Activated naive CD8-positive, alpha-beta T cell treated with anti-CD3 and anti-CD28 coated beads for 36 hours (primary cell): ENCODE measurements at places on chromosomes 6 and 20.

- no peak for DNase-seq
Observed at GRCh38 chr20:57408536-57409233, 17.5 kb downstream of the RBM38 start.

DNA sequence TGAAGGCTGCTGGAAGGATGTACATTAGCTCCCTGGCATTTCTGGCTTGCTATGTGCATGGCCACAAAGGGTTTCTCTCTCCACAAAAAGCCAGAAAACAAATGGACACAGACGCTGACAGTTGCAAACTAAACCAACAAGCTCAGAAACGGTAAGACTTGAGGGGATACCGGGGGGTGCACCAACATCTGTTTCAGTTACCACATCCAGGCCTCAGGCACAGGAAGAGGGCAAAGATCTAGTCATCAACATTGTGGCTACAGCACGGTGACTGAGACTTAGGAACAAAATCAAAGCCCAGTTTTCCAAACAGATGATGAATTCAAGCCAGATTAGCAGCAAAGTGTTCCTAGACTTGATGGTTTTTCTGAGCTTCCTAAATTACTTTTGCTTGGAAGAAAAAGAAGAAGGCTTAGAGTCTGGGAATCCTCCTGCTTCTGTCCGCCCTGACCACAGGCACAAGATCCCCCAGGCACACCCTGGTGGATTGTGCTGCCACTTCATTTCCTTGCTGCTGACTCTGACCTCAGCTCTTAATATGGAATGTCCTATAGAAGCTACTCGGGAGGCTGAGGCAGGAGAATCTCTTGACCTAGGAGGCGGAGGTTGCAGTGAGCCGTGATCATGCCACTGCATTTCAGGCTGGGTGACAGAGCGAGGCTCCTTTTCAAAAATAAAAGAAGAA is 54.2 kb upstream of the ADGRF1 start:
- DNase-seq = no peak

GRCh38 chr6:162922563-162923166 is 194.9 kb downstream of the PACRG start:
- no peak for DNase-seq

DNA sequence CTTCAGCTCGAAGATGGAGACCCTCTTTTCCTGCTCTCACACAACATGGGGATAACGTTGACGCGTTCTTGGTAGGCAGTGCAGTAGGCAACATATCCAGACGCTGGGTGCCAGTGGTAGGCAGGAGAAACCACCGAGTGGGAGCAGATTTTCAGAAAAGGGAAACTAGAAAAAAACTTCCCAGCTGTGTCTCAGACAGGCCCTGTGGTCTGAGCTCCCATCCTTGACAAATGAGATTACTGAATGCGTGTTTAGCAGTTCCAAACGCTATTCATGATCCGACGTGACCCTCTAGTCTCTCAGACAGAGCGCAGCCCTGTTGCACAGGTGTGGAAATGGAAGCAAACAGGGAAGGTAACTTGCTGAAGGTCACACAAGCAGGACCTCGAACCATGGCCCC is 83.9 kb upstream of the DUSP22 start:
- DNase-seq = no peak

- DNase-seq = no peak
Observed at GRCh38 chr20:51570739-51571459, 28.4 kb upstream of the NFATC2 start.

DNA sequence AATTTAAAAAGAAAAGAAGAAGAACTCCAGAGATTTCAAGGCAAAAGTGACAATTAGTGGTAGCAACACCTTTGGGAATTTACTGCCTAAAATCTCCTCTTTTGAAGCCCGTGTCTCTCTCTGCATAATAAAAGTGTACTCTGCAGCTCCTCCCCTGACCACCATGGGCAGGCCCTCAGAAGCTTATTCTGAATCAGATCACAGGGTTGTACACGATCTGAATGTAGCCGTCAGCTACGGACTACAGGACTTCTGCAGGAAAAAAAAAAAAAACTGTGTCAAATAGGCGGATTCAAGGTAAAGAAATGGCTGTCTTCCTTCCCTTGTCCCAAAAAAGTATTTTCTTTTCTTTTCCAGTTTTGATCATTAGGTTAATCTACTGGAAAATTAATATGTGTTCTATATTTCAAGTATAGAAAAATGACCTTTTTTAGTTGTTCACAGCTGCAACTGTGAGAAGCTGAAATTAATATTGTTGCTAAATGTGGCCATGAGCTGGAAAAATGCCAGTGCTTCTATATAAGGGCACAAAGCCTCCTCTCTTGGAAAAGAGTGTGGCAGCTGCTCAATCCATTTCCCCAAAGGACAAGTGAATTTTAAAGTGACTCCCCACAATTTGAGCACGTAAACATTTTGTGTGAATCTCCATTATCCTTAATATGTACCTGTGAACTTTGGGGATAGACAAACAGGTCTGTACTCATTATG is 397.4 kb downstream of the C6orf118 start:
- DNase-seq = no peak

GRCh38 chr6:56624046-56624727 is 18.5 kb downstream of the DST start:
- no peak for DNase-seq

DNA sequence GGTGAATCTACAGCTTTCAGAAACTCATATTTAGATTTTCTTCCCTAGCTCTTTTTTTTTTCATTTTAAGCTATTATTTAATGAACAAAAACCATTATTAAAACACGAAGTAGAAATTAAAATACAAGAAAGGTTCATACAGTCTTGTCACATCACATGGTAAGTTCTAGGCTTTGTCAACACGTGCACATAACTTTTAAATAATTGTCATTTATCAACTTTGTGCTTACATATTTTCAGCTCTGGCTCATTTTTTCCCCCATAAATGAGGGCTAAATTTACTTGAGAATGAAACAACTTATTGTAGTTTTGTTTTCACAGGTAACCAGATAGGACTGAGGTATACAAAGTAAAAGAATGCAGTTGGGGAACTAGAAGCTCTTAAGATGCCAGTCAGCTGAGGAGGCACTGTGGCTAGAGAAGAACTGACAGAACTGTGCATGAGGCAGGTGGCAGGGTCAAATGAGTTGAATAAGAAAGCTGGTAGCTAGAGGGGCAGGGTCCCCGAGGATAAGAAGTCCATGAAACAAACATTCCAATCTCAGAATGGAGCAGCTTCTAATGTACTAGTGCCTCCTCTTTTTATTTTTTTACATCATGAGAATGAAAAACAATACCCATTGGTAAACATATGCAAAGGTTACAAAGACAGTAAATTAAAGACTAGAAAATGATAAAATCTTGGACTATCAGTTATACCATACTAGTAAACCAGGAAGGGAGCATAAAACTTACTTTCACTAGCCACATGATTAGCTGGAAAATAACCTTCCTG is 141.5 kb downstream of the MYB start:
- no peak for DNase-seq

DNA sequence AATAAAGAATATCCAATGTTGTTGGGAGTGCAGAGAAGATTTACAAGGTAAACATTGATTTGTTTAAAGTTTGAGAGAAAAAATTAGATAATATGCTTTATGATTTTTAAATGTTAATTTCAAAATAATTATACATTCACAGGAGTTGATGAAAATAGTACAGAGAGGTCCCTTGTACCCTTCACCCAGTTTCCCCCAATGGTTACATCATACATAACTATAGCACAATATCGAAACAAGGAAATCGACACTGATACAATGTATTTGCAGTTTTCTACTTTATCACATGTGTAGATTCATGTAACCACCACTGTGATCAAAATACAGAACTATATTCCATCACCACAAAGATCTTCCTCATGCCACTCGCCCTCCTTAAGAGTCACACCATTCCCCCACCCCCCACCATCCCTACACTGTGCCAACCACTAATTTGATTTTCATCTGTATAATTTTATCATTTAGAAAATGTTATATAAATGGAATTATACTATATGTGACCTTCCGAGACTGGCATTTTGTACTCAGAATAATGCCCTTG is 11.7 kb upstream of the HLA-DRA start:
- DNase-seq = no peak
